ENCODE measurements at places on chromosomes 2 and 18.

- no peaks in the 10 kb centered on the region for H3K27me3 ChIP-seq
- peaks cover 3% of the 10 kb centered on the region for H3K4me1 ChIP-seq
- H3K36me3 ChIP-seq: no peaks in the 10 kb centered on the region
- no peak overlapping the region for H3K4me3 ChIP-seq
- H3K27ac ChIP-seq: no peak overlapping the region
Measured at GRCh38 chr2:8511868-8512612, 169.8 kb upstream of the ID2 start.

DNA sequence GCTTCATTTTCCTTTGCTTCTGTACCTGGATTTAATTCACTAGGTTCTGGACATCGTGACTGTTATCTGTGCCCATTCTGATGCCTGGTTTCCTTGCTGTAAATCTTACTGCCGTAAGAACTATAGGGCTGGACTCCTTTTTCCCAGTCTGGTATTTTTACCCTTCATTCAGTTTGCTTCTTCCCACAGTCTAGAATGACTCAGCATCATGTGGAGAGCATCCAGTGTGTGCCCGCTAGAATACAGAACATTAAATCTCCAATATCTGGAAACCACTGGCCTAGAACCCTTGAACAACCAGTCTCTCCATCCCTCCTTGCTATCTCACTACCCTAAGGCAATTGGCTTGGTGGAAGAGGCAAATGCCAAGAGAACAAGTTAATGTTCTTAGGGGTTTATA, 1075.4 kb upstream of the ZEB2 start:
- H3K4me3 ChIP-seq: no peak overlapping the region
- H3K36me3 ChIP-seq: no peaks in the 10 kb centered on the region
- H3K27me3 ChIP-seq: no peaks in the 10 kb centered on the region
- H3K4me1 ChIP-seq: peaks cover 1% of the 10 kb centered on the region

DNA sequence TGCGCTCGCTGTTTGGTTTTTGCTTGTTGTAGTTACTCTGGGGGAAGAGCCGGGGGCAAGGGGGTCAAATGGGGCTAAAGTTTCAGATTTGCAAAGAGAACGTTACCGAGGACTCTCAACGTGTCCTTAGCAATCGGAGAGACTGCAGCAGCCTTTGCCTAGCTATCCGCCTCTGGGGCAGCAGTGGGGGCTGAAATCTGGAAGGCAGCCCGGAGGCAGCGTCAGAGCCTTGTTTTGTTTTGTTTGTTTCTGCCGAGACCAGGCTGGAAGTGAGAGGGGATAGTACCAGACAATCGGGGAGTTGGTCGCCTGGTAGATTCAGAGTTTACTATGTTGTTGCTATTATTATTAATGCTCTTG, 1.2 kb downstream of the CDH20 start:
- H3K36me3 ChIP-seq: no peaks in the 10 kb centered on the region
- H3K27ac ChIP-seq: no peak overlapping the region
- H3K4me3 ChIP-seq: peak overlapping the region; percentile 76
- peaks cover 16% of the 10 kb centered on the region for H3K4me1 ChIP-seq

DNA sequence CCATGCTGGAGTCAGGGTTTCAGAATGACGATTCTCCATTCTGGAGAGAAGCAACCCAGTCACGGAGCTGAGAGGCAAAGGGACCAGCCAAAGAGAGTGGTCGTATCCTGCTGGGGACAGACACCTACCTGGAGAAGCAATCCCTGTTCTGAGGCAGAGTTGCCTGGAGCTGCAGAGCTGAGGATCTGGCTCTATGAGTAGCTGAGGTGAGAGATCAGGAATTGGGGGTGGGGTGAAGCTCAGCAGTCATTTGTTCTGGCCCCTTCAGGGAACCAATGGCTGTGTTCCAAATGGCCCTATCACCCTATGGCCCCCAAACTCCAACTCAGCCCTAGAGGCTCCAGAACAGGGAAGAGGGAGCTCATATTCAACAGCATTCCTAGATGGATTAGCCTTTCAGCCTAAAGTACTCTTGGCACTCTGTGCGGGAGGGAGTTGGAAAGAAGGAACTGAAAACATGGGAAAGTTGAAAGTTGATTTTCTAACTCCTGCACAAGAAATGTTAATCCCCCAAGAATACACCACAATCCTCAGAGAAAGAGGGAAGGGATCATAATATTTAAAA, 3.3 kb upstream of the ATRAID start:
- H3K4me1 ChIP-seq: peaks cover 4% of the 10 kb centered on the region
- no peak overlapping the region for H3K27ac ChIP-seq
- peaks cover 49% of the 10 kb centered on the region for H3K36me3 ChIP-seq
- H3K4me3 ChIP-seq: no peak overlapping the region

DNA sequence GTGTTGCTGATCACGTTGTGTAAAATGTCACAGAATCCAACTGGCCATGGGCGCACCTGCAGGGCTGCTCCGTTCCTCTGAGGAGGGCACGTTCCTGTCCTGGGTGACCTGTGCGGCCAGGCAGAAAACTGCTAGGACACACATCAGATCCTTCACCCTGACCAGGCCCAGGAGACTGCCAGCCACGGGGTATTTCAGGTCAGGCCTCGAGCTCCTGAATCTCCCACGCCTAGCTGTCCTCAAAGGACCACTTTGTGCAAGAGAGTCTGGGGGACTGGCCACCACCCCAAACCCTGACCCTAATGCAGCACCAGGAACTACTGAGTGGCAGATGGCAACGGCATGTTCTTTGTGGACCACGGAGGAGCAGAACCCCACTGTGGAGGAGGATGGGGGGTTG, 11.1 kb downstream of the PRLH start:
- peaks cover 13% of the 10 kb centered on the region for H3K4me1 ChIP-seq
- DNase-seq: no peak
- H3K36me3 ChIP-seq: no peaks in the 10 kb centered on the region
- H3K27me3 ChIP-seq: peaks cover 5% of the 10 kb centered on the region
- H3K27ac ChIP-seq: no peak overlapping the region
- H3K4me3 ChIP-seq: no peak overlapping the region

DNA sequence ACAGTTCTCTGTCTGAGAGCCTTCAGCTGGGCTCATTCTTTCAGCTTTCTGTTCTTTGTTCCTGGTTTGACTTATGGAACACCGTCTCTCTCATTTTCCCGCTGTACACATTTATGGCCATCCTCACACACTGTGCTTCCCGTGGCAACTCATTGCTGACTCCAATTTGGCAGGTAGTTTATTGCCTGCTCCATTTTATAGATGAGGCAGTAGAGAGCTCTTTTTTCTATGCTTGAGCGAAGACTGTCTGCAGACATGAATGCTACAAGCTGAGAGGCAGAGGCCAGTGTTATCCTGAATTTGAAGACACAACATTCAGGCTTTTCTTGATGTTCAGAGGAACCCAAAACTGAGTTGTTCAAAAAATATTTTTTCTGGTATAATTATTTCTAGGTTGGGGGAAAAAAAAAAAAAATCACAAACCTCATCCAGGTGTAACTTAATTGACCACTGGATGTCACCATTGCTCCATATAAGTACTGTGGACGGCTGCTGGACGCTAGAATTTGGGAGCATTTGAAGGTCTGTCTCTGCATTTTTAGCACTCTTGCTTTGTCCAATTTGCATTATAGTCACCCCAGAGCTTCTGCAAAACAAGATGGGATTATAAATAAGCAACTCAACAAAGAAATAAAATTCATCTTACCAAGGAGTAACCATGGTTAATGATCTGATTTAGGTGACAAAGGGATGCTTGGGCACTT, 83.5 kb downstream of the HRH4 start:
- H3K4me1 ChIP-seq: no peaks in the 10 kb centered on the region
- no peak overlapping the region for H3K4me3 ChIP-seq
- H3K27me3 ChIP-seq: peaks cover 15% of the 10 kb centered on the region
- DNase-seq: peak; percentile 28
- no peaks in the 10 kb centered on the region for H3K36me3 ChIP-seq

DNA sequence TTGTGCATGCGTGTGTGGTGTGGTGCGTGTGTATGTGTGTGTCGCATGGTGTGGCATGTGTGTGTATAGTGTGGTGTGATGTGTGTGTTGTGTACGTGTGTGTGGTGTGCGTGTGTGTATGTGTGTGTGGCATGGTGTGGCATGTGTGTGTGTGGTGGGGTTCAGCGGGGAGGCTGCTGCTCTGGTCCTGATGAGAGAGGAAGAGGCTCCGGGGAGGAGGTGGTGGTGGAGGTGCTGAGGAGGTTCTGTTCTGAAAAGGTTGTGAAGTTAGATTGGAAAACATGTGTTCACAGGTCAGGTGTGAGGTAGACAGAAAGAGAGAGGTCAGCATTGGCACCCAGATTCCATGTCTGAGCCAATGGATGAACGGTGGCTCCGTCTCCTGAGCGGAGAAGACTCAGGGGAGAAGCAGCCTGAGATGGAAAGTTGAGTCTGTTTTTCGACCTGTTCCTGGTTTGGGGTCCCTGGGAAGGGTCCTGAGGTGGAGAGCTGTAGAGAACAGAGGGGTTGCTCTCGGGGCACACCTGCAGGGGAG, 67.2 kb upstream of the HDAC4 start:
- no peak for DNase-seq
- no peaks in the 10 kb centered on the region for H3K4me1 ChIP-seq
- no peak overlapping the region for H3K27ac ChIP-seq
- H3K27me3 ChIP-seq: no peaks in the 10 kb centered on the region
- H3K4me3 ChIP-seq: no peak overlapping the region

DNA sequence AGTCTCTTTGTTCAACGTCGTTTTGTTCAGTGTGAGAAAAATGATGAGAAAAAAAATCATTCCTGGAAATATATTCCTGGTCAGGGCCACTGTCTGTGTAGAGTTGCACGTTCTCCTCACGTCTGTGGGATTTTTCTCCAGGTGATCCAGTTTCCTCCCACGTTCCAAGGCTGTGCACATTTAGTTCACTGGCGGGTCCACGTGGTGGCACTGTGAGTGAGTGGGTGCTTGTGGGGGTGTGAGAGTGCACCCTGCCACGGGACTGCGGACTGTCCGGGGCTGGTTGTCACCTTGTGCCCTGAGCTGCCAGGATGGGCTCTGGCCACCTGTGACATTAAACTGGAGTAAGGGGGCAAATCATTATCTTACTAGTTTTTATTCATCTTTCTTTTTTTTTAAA, 30.3 kb upstream of the ACYP2 start:
- no peak overlapping the region for H3K27ac ChIP-seq
- H3K4me3 ChIP-seq: no peak overlapping the region
- peaks cover 6% of the 10 kb centered on the region for H3K4me1 ChIP-seq
- H3K36me3 ChIP-seq: no peaks in the 10 kb centered on the region
- no peaks in the 10 kb centered on the region for H3K27me3 ChIP-seq

GRCh38 chr18:79547413-79548076, 132.1 kb upstream of the CTDP1 start:
- H3K4me3 ChIP-seq: no peak overlapping the region
- no peaks in the 10 kb centered on the region for H3K36me3 ChIP-seq
- no peak for DNase-seq
- no peaks in the 10 kb centered on the region for H3K4me1 ChIP-seq

Data from mesenchymal stem cell (in vitro differentiated cells and primary cell).